ENCODE measurements at places on chromosomes 6 and 20. TPM values are rescaled to one million over a fixed set of nuclear protein-coding genes. Genes with fewer than 3 reads are reported as not detected.
A peak's percentile ranks its signal among the peaks of the same experiment; 100 is the strongest.

DNA sequence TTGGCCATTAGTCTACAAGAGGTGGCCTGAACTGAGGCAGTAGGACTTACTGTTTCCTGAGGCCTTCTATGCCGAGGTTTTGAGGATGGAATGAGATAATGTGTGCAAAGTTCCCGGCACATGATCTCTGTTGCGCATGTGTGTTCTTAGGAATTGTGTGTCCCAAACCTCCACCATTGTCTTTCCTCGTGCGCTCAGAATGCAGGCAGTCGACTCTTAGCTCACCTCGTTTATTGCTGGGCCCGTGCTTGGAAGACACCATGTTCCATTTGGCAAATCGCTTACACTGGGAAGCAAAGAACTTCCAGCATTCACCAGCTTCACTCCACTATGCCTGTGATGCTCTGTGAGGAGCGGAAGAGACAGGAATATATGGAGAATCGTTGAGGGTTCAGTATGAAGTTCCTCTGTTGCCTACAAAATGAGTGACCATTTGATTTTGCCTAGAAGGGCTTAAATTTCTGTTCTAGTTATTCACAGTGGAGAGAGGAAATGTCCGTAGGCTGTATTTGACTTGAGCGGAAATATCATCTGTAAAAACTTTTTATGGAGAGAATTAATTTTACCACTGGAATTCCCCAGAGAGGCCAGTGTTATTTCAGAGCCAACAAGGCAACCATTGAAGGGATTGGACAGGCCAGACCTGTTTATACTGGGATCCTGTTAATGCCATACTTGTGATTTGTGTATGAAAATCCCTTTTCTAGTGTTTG, 75.7 kb upstream of the CLDN20 start:
- no peak for DNase-seq

DNA sequence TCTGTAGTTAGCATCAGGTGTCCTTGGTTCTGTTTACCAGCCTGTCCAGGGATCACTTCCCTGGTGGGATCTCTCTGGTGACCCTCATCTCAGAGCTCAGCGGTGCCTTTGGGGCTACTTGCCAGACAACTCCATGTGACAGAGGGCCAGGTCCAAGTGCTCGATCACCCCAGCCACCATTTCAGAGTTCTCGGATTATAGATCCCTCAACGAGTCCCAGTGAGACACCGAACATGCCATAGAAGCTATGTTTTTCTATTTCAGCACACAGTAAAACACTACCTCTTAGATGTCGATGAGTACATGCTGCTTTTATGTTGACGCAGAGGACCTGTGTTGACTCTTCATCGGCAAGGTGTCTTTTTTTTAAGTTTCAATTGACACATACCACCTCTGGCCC, 170.1 kb upstream of the AKAP12 start:
- DNase-seq, result no peak

GRCh38 chr6:136494059-136494458, 56.2 kb downstream of the MAP7 start:
- no peak for DNase-seq

DNA sequence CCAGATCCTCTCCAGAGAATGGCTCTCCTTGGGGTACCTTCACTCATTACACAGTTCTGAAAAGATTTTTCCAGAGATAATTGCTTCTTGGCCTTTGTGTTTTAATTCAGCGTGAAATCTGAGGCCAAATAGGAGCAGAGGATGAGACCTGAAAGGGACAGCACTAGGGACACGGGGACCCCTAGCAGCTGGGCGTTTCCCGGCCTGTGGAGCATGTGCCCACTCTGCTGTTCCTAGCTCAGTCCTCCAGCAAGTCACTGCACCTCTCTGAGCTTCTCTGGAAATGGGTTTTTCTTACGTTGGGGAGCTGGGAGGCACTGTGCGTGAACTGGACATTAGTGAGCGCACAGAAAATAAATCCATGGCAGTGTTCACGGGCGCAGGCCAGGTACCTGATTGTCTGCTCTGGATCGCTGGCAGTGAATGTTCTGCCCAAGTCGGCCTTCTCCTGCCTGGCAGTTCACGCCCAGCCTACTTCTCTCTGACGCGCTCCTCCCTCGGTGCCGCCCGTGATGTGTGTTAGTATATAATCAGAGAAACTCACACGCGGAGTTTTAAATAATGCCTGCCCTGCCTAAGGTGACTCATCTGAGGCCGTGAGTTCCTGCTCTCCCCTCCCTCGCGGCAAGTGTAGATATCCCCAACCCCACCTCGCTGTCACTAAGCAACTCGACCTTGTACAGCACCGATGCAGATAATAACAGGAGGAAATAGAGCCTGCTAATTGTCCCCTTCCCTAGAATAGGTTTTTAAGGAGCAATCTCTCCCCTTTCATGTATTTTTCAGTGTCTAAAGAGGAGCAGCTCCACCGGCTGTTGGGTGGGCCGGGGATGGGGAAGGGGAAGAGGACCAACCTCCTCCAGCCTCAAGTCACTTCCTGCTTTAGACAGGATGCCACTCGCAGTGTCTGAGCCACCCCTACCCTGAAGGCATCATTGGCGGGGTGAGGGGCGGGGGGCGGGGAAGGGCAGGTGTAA, 2.7 kb upstream of the TUBB2A start:
- peak; percentile 86 for DNase-seq

- no peak for DNase-seq
Observed at GRCh38 chr20:19695081-19695480, 63.0 kb upstream of the RIN2 start.

The STK38 gene
- 44.9 TPM for total RNA-seq

The RHAG gene
- total RNA-seq, result not detected

The KHDC1 gene
- total RNA-seq, result 7.1 TPM

Measured in CD8-positive, alpha-beta memory T cell (primary cell).